ENCODE measurements at places on chromosomes 7 and 10.

- no peak for DNase-seq
These were observed 41.2 kb upstream of the TNS3 start for GRCh38 chr7:47622946-47623640.

DNA sequence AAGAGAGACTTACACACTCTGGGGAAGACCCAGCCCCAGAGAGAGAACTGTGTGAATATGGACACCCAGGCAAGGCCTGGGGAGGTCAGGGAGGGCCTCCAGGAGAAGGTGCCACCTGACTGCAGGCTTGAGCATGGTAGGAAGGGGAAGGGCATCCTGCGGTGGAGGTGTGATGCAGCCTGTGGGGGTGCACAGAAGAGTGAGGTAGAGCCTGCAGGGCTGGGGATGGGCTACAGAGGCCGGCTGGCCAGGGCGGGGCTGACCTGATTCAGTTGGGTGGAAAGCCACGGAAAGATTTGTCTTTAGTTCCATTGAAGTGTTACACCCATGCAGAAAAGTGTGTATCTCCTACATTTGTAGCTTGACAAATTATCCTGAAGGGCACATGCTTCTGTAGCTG, 47.6 kb downstream of the ZMIZ1 start:
- no peak for DNase-seq

DNA sequence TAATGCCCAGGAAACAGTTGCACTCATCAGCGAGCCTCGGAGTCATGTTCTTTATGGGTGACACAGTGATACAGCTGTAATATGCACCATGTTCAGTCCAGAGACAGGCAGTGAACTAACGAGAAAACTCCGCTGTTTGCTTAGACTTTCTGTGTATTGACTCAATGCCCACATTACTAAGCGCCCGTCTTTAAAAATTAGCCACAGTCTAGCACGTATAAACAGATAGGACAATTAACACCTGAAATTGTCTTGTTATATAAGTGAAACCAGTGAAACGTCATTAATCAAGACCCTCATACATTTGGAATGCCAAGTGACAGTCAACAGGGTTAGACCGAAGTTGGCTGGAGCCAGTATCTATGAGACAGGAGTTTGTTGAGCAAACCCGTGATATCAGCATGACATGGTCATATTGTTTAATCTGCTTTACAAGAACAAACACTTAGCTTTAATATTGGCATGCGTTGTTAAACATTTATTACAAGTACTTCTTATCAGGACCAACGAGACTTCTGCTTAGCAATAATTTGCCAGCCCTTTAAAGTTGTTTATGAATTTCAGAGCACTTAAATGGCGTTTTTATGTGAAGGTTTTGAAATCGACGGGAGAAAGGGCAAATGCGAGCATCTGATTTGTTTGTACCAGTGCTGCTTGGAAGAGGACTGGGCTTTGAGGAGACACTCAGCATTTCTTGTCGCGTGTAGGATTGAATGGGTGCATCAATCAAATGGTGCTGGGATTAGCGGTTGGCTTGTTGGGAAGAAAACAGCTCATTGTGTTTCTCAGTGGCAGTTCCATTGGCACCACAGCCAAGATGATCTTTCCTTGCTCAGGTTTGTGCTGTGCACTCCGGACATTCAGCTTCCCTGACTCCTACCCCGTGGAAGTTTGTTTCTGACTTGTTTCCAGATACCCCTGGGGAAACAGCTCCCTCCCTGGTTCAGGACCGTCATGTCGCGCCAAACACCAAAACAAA, 56.3 kb downstream of the CAMK1D start:
- no peak for DNase-seq

DNA sequence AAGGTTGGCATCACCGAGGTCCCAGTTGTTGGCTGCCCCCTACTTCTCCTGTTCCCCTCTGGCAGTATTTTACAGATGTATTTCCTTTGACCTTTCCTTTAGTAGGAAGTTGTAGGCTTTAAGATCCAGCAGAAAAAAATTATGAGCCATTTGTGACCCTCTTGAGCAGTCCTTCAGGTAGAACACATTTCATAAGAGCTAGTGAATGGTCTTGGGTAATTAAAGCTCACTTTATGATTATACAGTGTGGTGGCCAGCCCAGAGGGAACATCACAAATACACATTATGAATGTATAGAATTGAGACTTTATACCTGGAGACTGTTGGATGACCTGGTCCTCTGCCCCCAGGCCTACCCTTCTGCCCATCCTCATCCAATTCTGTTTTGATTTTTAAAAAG, 57.0 kb downstream of the KAT6B start:
- no peak for DNase-seq

- DNase-seq, result peak; percentile 2
These were observed 1354.7 kb upstream of the LRRTM3 start for GRCh38 chr10:65571011-65571570.

DNA sequence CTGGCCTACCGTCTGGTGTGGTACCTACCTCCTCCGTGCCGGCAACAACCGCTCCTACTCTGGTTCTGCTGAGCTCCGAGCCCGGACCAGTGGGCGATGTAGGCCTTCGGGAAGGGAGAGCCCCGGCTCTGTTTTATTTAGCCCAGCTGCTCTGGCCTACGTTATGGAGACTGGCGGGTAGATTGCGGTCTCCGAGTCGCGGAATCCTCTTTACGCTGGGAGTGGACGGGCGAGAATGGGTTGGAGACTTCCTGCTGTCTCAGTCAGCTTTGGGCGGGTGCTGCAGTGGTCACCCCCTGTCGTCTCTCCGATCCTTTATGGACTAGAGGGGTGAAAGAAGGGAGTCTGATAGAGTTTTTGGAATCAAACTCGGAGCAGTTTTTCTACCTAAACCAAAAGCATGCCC, 406 bp downstream of the CBLL1 start:
- DNase-seq, result no peak

GRCh38 chr7:128827248-128827958, 2.8 kb upstream of the FLNC start:
- DNase-seq, result no peak

DNA sequence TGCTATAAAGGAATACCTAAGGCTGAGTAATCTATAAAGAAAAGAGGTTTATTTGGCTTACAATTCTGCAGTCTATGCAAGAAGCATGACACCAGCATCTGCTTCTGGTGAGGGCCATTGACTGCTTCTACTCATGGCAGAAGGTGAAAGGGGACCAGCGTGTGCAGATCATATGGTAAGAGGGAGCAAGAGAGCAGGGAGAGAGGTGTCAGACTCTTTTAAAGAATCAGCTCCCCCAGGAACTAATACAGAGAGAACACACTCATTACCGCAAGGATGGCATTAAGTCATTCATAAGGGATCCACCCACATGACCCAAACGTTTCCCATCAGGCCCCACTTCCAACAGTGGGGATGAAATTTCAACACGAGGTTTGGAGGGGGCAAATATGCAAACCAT, 3.5 kb upstream of the COL28A1 start:
- no peak for DNase-seq

- DNase-seq, result no peak
These were observed 33.2 kb downstream of the POM121L12 start for GRCh38 chr7:53068673-53069072.

DNA sequence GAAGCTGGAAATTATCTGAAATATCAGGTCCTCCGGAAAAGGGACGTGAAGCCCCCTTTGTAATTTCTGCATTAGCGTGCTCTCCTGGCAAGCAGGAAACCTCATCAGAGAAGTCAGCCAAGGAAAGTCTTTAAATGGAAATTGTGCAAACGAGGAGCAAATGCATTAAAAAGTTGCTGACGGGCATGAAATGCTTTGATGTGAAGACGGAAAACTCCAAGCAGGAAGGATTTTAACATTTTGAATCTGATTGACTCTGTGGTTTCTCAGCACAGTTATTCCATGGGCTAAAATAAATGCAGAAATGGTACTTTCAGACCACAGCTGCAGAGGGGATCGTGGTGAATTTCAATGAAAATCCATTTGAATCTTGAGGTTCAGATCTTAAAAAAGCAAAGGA, 167.8 kb downstream of the AHR start:
- no peak for DNase-seq

DNA sequence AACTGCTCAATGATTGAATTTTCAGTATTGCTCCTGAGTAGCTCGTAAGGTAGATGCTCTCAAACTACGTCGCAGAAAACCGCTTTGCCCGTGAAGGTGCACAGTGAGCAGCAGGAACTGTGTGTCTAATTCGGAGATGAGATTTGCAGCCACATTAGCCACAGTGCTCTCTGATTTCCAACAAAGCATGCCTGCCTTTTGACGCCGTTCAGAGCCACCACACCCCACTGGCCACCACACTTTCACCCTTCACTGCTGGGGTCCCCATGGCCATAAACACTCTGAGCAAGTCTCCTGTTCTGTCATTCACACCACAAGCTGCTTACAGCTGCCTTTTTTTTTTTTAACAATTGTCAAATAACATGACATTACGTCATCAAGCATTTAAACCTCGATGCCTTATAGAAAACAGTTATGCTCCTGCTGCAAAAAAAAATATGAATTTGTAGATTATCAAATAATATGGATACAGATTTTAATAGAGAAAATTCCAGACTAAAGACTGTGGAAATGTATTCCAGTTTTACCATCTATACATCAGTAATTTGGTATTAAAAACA, 578.8 kb upstream of the PFKP start:
- no peak for DNase-seq
